Right renal pelvis (tissue), 4 donors: ENCODE measurements at places on chromosomes 3 and 15. TPM values are rescaled to one million over a fixed set of nuclear protein-coding genes. Genes with fewer than 3 reads are reported as not detected.

DNA sequence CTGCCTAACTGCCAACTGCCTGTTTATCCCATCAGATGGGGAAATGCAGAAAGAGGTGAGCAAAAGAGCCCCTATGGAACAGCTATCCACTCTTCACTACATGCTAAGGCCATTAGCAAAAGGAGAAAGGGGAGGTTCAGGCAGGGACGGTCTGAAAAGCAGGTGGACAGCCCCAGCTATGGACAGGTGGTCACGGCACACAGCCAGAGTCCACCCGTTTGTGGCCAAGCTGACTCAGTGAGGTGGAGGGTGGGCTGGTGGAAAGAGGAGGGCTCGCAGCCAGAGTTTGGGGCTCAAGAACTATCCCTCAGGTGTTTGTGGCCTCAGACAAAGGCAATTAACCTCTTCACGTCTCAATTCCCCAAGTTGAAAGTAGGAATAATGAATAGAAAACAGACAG, 148.9 kb upstream of the UBE2E1 start:
- DNase-seq: no peak

PLA2G4D gene
- polyA plus RNA-seq: not detected

GRCh38 chr3:58074116-58074715, 66.0 kb downstream of the FLNB start:
- no peak for DNase-seq

UTS2B gene
- 0.24 TPM for polyA plus RNA-seq

COX17 gene
- 44.9 TPM for polyA plus RNA-seq

GRCh38 chr3:21477541-21478288, 273.3 kb downstream of the ZNF385D start:
- DNase-seq: no peak

DNA sequence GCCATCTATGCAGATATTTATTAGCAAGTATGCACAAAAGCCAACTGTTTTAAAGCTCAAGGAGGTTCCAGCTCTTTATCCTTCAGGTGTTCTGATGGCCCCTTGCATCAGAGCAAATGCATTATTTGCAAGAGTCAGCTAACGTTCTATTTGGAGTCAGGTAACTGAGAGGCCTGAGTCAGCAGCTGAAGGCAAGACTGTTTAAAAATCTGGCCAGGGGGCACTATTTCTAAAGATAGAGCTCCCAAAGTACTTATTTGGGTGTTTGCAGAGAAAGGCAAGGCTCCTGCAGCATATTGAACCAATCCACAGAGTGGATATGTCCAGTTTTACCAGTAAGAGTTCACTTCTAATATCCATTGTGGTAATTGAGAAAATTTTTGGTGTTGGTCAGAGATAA, 146.1 kb downstream of the LRTM1 start:
- DNase-seq: no peak

SPATA12 gene
- polyA plus RNA-seq: not detected

ADGRG7 gene
- polyA plus RNA-seq: 0.03 TPM

DNA sequence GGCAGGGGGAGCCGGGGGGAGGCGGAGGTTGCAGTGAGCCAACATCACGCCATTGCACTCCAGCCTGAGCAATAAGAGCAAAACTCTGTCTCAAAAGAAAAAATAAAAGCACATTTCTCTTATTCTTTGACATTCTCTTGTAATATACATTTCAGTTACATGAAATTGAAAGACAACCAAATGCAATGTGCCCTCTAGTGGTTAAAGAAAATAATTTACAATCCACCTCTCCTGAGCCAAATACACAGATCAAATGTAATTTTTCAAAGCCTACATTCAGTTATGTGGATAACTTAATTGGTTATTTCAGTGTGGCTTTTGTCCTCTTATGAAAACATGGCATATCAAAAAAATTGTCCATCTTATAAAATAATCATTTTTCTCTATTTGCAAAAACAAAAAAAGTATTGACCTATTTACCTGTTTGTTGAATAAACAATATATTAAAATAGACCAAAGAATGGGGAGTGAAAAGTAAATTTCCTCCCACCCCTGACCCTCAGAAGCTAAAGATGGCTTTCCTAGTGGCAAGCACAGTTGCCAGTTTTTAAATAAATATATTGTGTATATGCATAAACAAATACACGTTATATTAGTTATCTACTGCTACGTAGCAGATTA, 14.2 kb upstream of the U2SURP start:
- DNase-seq: no peak

CYP8B1 gene
- polyA plus RNA-seq: 1.1 TPM

DNA sequence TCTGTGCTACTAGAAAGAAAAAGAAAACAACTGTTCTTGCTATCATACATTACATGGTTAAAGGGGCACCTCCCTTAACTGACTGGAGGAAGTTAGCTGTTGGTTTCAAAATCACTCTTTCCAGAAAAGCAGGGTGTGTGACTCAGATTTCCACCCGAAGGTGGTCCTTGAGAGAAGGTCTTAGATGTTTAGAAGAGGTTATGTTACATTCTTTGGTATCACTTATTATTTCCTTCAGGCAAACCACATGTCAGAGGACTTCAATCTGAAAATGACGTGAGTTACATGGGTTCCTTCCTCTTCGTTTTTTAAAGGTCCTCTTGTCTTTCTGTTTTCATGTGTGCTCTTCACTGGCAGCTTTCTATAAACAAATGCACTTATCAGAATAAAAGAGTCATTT, 307.9 kb upstream of the CBLB start:
- DNase-seq: no peak

DAZL gene
- not detected for polyA plus RNA-seq

SLC24A5 gene
- 0.93 TPM for polyA plus RNA-seq

DNA sequence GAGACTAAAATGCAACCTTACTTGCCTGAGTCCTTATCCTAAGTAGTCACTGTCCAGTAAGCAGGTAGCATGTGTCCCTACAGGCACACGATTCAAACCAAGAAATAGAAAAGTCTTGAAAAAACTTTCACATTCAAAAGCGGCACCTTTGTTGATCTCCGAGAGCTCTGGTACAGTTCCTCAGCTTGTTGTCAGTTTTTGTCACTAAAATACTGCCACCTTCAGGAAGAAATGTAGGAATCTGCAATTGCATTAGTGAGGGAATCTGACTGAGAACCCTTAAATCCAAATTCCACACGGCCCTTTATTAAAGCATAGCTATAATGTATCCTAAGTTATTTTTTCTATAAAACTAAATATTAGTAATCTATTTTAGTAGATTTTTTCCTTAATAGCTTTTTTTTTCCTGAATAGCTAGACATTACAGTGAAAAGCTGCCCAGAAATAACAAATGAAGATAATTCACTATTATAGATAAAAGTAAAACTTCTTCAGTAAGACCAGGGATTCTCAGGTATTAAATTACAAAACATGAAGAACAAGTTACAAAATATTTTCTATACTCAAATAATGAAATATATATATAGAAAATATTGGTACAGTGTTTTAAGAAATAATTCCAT, 44.0 kb downstream of the CCDC54 start:
- DNase-seq: no peak

CSPG4 gene
- polyA plus RNA-seq: 8.0 TPM

DNA sequence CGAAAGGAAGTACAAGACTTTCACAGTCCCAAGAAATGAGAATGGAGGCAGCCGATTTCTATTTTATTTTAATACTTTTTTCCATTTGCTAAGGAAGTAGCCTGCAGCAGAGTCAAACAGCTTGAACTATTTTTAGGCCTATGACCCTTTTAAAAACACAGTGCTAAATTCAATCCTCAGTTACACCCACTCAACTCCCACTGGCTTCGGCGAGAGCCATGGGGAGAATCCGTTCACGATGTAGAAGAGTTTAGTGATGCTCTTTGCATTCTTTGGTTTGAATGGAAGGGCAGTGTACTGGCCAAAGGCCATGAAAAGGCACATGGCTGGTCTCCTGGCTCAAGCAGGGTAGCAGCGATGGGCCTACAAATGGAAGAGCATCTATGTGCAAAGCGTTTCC, 343.5 kb downstream of the FOXP1 start:
- DNase-seq: no peak

KLHL24 gene
- polyA plus RNA-seq: 50.5 TPM

P2RY12 gene
- 1.2 TPM for polyA plus RNA-seq

- DNase-seq: no peak
These were observed 86.2 kb downstream of the IQSEC1 start for GRCh38 chr3:12986986-12987385.

- no peak for DNase-seq
These were observed 52.9 kb upstream of the CAPN7 start for GRCh38 chr3:15153103-15153502.

DNA sequence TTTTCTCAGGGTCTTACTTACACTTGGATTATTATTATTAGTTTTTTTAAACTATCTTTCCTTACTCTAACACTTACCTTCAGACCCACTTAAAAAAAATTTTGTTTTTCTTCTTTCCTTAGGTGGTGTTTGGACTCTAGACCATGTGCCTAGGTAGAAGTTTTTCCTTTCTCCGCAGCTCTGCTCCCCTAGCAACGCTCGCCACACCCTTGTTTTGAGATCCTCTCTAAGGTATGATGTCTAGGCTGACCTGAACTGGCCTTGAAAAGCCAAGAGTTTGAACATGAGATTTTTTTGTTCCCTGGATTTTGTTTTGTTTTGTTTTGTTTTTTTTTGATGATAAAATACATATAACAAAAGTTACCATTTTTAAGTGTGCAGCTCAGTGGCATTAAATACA, 16.2 kb downstream of the ZNF592 start:
- DNase-seq: no peak

- DNase-seq: no peak
These were observed 54.4 kb downstream of the PGPEP1L start for GRCh38 chr15:98953000-98953787.

- DNase-seq: no peak
These were observed 1.4 kb upstream of the AP4E1 start for GRCh38 chr15:50906954-50907600.

GRCh38 chr3:55013145-55013925, 85.5 kb upstream of the LRTM1 start:
- DNase-seq: no peak

TPRG1 gene
- polyA plus RNA-seq: 0.79 TPM

DNA sequence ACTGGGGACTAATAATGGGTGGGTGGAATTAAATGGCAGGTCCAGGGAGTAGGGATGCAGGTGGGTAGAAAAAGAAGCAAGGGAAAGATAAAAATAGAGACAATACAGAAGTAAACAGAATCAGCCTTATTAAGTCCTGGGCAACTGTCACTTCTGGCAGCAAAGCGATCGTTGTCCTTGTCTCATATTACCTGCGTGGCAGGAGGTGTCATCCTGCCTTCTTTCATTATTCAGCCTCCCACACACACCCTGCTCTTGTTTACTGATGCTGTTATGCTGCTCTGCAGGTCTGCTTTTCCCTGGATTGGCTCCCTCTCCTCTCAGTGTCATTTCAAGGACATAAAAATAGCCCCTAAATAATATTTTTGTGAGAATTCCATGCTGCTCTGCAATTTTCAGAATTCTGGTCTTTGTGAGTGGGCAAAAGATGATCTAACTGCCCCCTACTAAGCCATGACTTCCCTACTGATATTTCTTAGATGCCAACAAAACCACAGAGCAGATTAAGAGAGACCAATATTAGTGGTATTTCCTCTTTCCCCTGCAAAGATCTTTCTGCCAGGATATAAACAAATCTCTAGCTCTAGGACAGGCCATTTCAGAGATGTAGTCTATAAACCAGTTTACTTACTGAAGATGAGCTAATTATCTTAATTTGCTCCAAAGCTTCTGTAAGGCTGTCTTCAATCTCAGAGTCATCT, 8.5 kb downstream of the VEPH1 start:
- DNase-seq: no peak

SMAD6 gene
- polyA plus RNA-seq: 30.1 TPM

DNA sequence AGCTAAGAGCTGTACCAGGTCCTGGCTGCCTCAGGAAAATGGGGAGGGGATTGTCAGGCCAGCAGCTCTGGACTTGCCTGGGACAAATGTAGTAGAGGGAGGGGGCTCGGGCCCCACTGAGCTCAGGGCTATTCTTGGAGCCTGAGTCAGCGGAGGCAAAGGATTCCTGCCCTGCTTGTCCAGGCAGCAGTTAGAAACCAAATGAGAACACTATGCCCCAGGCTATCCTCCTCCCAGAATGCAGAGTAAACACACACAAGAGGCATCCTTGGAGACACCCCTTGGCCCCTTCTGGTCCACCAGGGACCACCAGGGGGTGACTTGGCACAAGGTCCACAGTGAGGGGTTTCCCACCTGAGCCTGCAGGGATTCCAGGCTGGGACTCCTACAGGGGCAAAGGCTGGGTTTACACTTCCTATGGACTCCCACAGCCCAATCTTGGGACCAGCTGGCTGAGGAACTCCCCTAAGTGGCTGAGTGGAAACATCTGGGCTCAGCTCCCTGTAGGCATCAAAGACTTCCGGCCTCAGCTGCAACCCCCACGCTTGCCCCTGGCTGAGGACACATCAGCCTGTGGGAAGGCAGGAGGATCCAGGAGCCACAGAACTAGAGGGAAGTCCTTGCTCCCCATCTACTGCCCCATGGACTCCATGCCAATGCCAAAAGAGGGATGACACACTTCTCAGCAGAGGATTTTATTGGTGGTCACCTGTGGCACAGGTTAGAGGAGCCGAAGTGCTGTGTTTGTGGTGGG, 3.4 kb upstream of the COL7A1 start:
- DNase-seq: peak; percentile 81

GRCh38 chr15:73683777-73684580, at the start of gene CD276:
Gene CD276 (plus strand): TSS chr15:73684383. CDS start chr15:73699640, 15,257 bp downstream.
- no peak for DNase-seq

ATP2B2 gene
- polyA plus RNA-seq: 0.39 TPM

DNA sequence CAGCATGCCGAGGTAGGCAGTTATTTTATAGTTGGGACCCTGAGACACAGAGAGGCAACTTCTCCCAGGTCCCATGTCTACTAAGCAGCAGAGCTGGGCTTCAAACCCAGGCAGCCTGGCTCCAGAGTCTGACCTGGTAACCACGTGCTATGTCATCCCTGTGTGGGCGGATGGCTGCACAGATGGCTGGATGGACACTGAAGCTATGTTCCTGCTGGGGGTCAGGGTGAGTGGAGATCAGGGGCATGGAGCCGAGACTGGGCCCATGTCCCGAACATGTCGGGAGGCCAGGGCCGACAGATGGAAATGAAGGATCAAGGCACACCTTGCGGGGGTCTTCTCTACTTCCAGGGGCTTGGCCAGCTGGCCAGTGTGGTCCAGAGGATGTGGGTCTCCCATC, 9.3 kb upstream of the FBLN2 start:
- DNase-seq: no peak

DNA sequence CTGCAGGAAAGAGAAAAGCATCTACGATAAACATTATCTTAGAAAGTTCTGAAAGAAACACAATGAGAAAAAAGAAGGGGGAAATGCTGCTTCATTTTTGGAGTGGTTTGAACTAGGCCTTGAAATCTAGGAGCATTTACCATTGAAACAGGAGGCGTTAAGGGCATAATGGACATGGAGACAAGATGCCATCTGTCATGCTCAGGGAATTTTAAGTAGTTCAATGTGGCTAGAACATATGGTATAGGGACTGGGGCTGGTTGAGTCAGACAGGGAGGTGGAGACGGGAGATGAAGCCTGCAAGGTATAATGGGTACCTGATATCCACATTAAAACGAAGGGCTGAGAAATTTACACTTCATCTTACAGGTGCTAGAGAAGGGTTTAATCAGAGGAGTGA, 10.4 kb upstream of the PLAAT1 start:
- DNase-seq: no peak

GRCh38 chr15:41474436-41474835, 19.2 kb upstream of the ITPKA start:
- DNase-seq: no peak
